Kidney (tissue), 22 donors: ENCODE measurements at places on chromosomes 7 and 10. TPM values are rescaled to one million over a fixed set of nuclear protein-coding genes. Genes with fewer than 3 reads are reported as not detected.

The HOXA1 gene
- 1.1 TPM for polyA plus RNA-seq

DNA sequence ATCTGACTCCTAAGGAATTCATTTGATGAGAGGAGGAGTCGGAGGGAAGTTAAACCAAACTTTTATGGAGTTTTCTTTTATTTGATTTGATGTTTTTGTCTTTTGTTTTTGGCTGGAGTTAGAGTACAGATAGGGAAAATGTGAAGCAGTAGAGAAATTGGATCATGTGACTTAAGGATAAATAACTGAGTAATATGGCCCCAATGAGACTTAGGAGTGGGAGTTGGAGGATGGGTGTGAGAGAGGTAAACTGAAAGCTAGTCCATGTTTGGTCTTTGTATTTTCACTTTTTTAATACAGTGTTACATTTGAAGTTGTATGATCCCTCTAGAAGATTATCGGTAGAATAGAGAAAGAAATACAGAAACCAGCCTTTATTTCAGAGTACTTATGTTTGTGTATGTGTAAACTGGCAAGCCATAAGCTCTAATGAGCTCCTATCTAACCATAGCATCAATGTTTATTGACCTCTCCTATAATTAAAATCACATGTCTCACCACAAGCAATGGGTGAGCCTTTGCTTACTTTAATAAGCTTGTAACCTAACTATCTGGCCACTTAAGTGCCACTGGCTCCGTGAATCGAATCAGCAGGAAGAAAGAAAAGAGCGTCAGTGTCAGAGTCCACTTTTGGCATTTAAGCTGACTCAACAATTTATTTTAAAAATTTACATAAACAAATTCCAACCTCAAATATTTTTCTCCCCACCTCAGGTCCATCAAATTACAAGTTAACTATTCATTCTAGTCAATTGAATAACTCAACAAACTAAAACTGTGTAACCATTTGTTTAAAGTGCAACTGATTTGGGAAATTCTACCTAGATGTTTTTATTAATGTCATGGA is 113.8 kb downstream of the EPDR1 start:
- H3K4me3 ChIP-seq, result no peak overlapping the region
- no peaks in the 10 kb centered on the region for H3K27me3 ChIP-seq
- no peaks in the 10 kb centered on the region for H3K36me3 ChIP-seq
- H3K4me1 ChIP-seq, result no peaks in the 10 kb centered on the region
- H3K27ac ChIP-seq, result no peak overlapping the region
- no peak for DNase-seq

DNA sequence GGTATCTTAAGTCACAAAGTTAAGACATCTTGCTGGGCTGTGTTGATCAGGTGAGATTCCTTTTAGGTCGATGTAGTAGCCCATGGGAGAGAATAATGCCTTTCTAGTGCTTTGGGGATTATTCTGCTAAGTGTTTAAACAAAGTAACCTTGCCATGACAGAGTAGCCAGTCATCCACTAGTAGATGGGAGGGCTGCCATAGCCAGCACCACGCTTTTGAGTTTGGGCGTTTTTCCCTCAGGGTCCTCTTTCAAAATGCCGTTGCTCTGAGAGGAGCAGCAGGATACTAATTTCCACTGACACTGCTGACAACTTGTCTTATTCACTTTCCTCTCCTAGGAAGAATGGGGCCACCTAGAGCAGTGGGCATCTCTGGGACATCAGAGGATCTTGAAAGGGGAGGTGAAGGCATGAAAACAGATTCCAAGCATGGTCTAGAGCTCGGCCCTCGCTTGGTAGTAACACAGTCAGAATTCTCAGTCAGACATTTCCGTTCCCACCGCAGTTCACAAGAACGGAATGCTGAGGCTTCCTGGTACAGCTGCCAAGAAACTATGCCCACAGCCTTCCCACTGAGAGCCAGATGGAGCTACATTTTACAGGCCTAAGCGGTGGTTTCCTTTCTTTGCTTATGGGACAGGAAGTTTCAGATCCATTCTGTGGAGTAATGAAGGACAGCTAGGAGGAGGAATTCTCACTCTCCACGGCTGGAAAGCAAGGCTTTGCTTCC is 15.3 kb upstream of the RSU1 start:
- H3K36me3 ChIP-seq, result peaks cover 25% of the 10 kb centered on the region
- H3K27me3 ChIP-seq, result no peaks in the 10 kb centered on the region
- H3K4me1 ChIP-seq, result peaks cover 5% of the 10 kb centered on the region
- DNase-seq, result no peak
- no peak overlapping the region for H3K4me3 ChIP-seq

DNA sequence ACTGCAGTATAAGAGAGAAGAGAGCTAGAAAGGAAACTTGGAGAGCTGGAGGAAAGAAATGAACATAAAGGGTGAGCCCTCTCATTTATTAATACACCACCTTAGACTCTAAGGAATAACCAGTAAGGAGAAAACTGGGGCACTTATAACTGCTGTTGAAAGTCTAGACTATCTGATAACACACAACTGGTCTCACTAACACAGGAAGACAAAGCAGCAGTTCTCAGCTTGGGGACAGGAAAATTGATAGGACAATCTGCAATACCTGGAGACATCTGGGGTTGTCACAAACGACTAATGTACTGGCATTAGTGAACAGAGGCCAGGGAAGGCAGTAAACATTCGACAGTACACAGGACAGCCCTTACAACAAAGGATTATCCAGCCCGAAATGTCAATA is 6.8 kb downstream of the ELMO1 start:
- H3K4me3 ChIP-seq, result no peak overlapping the region
- no peaks in the 10 kb centered on the region for H3K36me3 ChIP-seq
- DNase-seq, result no peak
- H3K27me3 ChIP-seq, result no peaks in the 10 kb centered on the region

DNA sequence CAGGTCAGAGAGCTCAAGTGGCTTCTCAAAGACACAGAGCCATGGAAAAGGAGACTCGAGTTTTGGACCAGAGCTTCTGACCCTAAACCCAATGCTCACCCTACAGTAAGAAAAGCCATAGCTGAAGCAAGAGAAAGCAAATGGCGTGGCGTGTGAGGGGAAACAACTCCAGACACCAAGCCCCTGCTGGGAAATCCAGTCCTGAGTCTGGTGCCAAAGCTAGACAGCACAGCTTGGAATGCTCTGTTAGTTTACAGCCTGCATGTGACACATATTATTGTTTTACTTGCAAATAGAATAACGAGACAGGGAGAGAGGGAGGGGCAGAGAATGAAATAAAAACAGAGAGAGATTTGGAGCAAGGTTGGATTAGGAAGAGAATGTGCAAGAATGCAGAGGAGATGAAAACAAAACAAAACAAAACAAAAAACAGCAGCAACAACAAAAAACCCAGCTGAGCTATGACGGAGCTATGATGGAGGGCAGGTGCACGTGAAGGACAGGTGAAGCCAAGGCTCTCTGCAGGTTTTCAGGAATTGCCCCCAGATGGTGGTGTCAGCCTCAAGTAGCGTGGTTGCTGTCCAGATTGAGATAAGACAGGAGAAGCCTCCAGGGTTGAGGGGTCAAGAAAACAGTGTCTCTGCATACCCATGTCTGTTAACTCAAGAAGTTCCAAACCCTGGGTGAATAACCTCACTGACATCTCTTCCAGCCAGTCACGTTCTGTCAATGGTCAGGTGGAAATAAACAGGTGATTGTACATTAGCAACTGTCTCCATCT is 69.7 kb upstream of the LRRC18 start:
- no peaks in the 10 kb centered on the region for H3K36me3 ChIP-seq
- no peak overlapping the region for H3K4me3 ChIP-seq
- no peaks in the 10 kb centered on the region for H3K27me3 ChIP-seq
- peaks cover 6% of the 10 kb centered on the region for H3K4me1 ChIP-seq
- no peak overlapping the region for H3K27ac ChIP-seq

GRCh38 chr10:31129271-31129670 is 97.6 kb upstream of the ZNF438 start:
- H3K4me1 ChIP-seq, result peaks cover under 1% of the 10 kb centered on the region
- DNase-seq, result no peak
- H3K27me3 ChIP-seq, result no peaks in the 10 kb centered on the region
- no peaks in the 10 kb centered on the region for H3K36me3 ChIP-seq
- no peak overlapping the region for H3K27ac ChIP-seq
- H3K4me3 ChIP-seq, result no peak overlapping the region

- no peaks in the 10 kb centered on the region for H3K4me1 ChIP-seq
- H3K4me3 ChIP-seq, result no peak overlapping the region
- H3K27me3 ChIP-seq, result no peaks in the 10 kb centered on the region
- H3K36me3 ChIP-seq, result no peaks in the 10 kb centered on the region
Observed at GRCh38 chr10:8800426-8800825, 745.9 kb downstream of the GATA3 start.

GRCh38 chr10:127090138-127090537 is 106.3 kb downstream of the INSYN2A start:
- no peak for DNase-seq
- no peaks in the 10 kb centered on the region for H3K27me3 ChIP-seq
- no peaks in the 10 kb centered on the region for H3K4me1 ChIP-seq
